ENCODE measurements at places on chromosomes 13 and 19.

GRCh38 chr19:35015270-35015953 is 14.9 kb upstream of the SCN1B start:
- no peaks in the 10 kb centered on the region for H3K27me3 ChIP-seq
- H3K4me1 ChIP-seq = peaks cover 13% of the 10 kb centered on the region
- peaks cover 52% of the 10 kb centered on the region for H3K36me3 ChIP-seq
- H3K27ac ChIP-seq = no peak overlapping the region
- H3K4me3 ChIP-seq = no peak overlapping the region

DNA sequence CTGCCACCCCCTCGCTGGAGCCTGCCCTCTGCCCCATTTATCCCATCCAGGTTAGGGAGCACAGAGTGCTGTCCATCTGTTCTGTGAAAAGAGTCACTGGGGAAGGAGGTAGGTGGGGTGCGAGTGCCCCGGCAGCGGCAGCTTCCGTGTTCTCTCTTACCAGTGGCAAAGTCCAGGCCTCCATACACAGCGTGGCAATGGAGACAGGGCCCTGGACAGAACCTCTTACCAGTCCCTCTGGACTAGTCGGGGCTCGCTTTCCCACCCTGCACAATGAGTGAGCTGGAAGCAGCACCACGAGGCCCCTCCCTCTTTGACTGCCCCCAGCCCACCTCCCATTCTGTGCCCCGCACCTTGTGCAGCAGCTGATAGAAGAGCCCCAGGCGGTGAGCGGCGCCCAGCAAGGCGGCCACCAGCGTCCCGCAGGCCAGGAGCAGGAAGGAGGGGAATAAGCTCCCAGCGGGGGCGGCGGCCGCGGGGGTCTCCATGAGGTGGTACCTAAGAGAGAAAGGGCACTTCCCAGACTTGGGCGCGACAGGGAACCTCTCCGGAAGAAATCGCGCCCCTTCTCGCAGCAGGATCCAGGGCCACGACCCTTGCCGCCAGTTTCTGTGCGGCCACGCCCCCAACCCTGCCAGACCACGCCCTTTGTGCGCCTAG is 17.5 kb downstream of the SYDE1 start:
- H3K4me3 ChIP-seq = peak overlapping the region; percentile 90
- peak overlapping the region; percentile 96 for H3K27ac ChIP-seq
- peaks cover 25% of the 10 kb centered on the region for H3K4me1 ChIP-seq
- DNase-seq = peak; percentile 58

DNA sequence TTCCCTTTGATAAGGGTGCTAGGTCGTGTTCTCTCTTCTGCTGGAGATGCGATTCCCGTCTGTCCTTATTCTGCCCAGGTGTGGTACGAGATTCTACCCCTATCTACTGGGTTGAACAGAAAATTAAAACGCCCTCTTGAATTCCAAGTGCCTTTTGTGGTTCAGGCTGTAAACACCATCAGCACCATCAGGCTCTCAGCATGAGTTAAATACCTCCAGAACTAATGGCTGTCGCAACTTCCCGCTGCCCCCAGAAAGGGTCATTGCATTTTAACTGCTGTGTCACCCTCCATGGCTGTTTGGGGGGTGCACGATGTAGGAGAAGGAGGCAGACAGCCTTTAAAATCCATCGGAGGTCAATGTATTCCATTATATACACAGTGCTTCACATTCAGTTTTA is 177.4 kb downstream of the OXGR1 start:
- H3K4me3 ChIP-seq = no peak overlapping the region
- no peak for DNase-seq
- peaks cover 5% of the 10 kb centered on the region for H3K27me3 ChIP-seq

DNA sequence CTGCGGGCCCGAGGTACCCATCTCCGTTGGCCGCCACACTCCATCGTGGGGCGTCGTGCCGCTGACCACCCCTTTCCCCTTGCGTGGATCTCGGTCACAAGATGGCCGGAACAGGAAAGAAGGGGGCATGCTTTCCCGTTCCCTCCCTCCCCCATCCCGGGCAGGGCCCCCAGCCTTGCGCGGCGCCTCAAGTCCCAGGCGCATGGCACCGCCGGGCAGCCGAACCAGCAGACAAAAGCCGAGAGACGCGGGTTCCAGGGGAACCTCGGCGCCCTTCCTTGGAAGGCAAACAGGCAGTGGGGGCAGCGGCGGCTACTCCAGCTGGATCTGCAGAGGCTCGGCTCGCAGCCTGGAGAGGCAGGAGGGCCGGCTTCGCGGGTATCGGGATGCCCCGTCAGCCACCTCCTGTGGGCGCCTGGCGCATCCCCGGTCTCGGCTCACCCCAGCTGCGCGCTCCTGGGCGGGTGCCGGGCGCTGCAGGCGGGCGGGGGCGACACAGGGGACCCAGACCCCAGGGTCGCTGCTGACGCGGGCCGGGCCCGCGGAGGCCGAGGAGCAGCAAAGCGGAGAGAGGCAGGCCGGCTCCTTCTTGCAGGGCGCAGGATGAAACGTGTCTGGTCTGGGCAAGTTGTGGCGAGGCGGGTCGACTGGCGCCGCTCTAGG is 439 bp downstream of the DZIP1 start:
- peak overlapping the region; percentile 80 for H3K27ac ChIP-seq
- no peaks in the 10 kb centered on the region for H3K27me3 ChIP-seq
- peak overlapping the region; percentile 77 for H3K4me3 ChIP-seq
- peaks cover 12% of the 10 kb centered on the region for H3K36me3 ChIP-seq

- H3K36me3 ChIP-seq = peaks cover 15% of the 10 kb centered on the region
- H3K4me1 ChIP-seq = no peaks in the 10 kb centered on the region
- peaks cover 3% of the 10 kb centered on the region for H3K27me3 ChIP-seq
- no peak overlapping the region for H3K27ac ChIP-seq
- no peak for DNase-seq
- H3K4me3 ChIP-seq = no peak overlapping the region
Observed at GRCh38 chr13:102922184-102922583, 76.4 kb downstream of the ERCC5 start.

- H3K4me1 ChIP-seq = peaks cover 25% of the 10 kb centered on the region
- H3K27ac ChIP-seq = no peak overlapping the region
- peaks cover 3% of the 10 kb centered on the region for H3K36me3 ChIP-seq
Observed at GRCh38 chr13:40318366-40318765, 348.1 kb downstream of the FOXO1 start.

GRCh38 chr13:28408235-28408848 is 86.6 kb downstream of the FLT1 start:
- no peak overlapping the region for H3K27ac ChIP-seq
- no peaks in the 10 kb centered on the region for H3K27me3 ChIP-seq
- no peak for DNase-seq
- no peaks in the 10 kb centered on the region for H3K36me3 ChIP-seq
- H3K4me1 ChIP-seq = peaks cover 16% of the 10 kb centered on the region

DNA sequence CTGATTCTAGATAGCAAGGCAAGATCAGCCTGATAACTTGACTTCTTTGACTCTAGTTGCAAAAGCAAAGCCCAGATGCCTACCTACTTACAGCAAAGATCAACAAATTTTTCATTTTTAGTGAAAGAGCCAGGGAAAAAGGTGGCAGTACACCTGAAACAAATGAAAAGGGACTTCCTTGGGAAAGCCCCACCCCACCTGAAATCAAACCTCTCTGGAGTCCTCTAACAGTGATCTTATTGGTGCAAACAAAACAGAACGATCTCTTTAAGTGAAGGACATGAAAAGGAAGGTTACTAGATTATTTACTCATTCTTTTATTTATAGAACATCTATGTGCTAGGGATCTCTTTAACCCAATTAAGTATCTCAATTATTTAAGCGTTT is 507 bp upstream of the LCP1 start:
- H3K4me3 ChIP-seq = peak overlapping the region; percentile 50
- no peaks in the 10 kb centered on the region for H3K36me3 ChIP-seq
- H3K4me1 ChIP-seq = peaks cover 42% of the 10 kb centered on the region
- no peaks in the 10 kb centered on the region for H3K27me3 ChIP-seq
- DNase-seq = no peak

DNA sequence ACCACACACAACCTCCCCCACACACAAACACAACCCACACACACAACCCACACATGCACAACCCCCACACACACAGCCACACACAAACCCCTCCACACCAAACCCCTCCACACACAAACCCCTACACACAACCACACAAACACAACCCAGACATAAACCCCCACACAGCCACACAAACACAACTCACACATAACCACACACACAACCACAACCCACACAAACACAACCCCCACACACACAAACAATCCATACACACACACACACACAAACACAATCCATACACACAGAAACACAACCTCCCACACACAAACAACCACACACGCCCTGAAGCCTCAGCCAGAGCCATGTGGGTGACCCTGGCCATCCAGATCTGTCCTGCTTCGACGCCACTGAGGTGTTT is 30.0 kb upstream of the ISYNA1 start:
- H3K27ac ChIP-seq = no peak overlapping the region
- no peak overlapping the region for H3K4me3 ChIP-seq
- peaks cover 8% of the 10 kb centered on the region for H3K36me3 ChIP-seq
- H3K27me3 ChIP-seq = no peaks in the 10 kb centered on the region

DNA sequence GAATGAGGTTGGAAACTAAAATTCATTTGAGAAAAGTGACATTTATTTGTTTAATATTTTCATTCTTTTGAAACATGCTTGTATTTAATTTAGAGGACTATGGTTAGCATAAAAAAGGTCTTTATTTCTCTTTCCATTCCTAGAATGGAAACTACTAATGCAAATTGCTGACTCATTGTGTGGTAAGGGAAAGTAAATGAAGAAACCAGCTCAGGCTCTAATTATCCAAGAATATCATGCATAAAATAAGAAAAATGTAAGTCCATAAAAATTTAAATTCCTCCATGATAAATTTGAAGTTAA is 777.0 kb upstream of the SLITRK1 start:
- H3K27me3 ChIP-seq = no peaks in the 10 kb centered on the region
- no peaks in the 10 kb centered on the region for H3K36me3 ChIP-seq
- H3K4me1 ChIP-seq = no peaks in the 10 kb centered on the region
- no peak overlapping the region for H3K4me3 ChIP-seq
- H3K27ac ChIP-seq = no peak overlapping the region

- peaks cover 63% of the 10 kb centered on the region for H3K4me1 ChIP-seq
- H3K27me3 ChIP-seq = no peaks in the 10 kb centered on the region
- no peak overlapping the region for H3K4me3 ChIP-seq
Observed at GRCh38 chr13:72505376-72505775, 222.1 kb downstream of the MZT1 start.

DNA sequence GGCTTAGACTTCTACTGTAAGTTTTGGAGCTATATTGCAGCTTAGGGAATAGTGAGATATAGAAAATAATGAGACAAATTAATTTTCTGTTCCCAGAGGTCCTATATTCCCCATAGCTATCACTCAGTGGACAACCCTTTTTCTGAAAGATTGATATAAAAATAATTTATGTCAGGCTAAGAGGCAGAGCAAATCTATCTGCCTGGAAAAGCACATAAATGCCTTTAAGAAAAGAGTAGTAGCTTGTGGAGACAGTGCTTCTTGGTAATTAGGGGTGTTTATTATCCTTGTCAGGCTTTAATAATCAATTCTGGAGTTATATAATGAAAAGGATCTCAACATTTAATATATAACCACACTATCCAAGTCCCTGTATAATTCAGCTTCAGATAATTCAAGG is 1162.8 kb upstream of the PCDH20 start:
- no peak overlapping the region for H3K4me3 ChIP-seq
- H3K4me1 ChIP-seq = no peaks in the 10 kb centered on the region
- H3K27me3 ChIP-seq = no peaks in the 10 kb centered on the region

GRCh38 chr13:90686442-90686841 is 661.0 kb upstream of the MIR17HG start:
- DNase-seq = no peak
- H3K36me3 ChIP-seq = no peaks in the 10 kb centered on the region
- H3K4me3 ChIP-seq = no peak overlapping the region
- H3K27ac ChIP-seq = no peak overlapping the region
- H3K27me3 ChIP-seq = no peaks in the 10 kb centered on the region

DNA sequence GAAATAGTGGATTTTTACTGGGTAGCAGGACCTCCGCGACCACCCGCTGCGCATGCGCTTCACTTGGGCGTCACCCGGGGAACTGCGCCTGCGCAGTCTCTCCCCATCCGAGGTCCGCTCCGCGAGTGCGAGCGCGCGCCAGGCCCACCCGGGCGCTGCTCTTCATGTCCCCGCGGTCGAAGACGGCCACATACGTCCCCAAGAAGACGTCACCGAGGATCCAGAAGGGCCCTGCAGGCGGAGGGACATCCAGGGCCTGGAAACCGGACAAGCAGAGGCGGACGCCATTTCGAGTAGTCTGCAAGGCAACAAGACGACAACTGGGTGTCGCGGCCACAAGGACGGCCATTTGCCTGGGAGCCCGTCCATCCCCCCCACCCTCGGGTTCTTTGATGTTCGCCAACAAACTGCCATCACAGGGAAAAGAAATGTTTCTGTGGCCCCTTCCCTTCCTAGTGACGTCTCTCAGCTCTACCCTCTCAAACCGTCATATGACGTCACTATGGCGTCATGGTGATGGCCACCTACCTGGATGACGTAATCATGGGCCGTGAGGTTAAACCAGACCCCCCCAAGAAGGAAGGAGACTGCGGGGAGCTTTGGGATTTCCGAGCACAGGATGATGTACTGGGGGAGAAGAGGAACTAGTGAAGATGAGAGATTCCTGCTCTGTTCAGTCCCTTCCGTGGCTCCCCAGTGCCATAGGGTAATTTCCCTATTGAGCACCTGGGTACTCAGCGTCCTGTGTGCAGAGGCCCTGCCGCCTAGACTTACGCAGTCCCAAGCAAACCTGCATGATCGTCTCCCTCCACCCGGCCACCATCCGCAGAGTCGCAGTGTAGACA is 6.7 kb downstream of the NAPSA start:
- H3K27ac ChIP-seq = no peak overlapping the region
- DNase-seq = no peak
- H3K4me3 ChIP-seq = no peak overlapping the region
- H3K36me3 ChIP-seq = peaks cover 24% of the 10 kb centered on the region

DNA sequence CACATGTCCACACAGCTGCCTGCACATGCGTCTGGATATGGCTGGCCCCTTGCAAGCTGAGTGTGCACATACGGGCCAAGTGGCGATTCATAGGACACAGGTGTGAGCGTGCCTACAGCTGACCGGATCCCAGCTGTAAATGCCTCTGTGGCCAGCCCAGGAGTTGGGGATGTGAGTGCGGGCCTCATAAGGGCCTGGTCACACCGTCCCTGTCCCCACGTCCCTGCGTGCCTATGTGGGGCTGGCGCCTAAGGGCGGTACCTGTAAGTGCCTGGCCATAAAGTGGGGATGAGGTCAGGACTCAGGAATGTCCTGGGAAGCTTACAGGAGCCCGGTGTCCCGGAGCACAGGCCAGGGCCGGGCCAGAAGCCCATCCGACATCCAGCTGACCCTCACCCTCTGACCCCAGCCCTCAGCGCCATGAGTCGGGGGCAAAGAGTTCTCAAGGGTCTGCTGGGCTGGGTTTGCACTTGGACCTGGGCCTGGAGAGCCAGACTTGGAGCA is 1.3 kb upstream of the ARHGAP45 start:
- H3K4me3 ChIP-seq = peak overlapping the region; percentile 23
- H3K4me1 ChIP-seq = peaks cover 13% of the 10 kb centered on the region
- no peak for DNase-seq
- peaks cover 35% of the 10 kb centered on the region for H3K27me3 ChIP-seq

- no peak for DNase-seq
- H3K27me3 ChIP-seq = no peaks in the 10 kb centered on the region
- H3K4me3 ChIP-seq = no peak overlapping the region
- H3K36me3 ChIP-seq = no peaks in the 10 kb centered on the region
- H3K27ac ChIP-seq = no peak overlapping the region
- no peaks in the 10 kb centered on the region for H3K4me1 ChIP-seq
Observed at GRCh38 chr13:59088716-59089115, 1075.0 kb downstream of the DIAPH3 start.
